ENCODE measurements at places on chromosomes 1 and 21. TPM values are rescaled to one million over a fixed set of nuclear protein-coding genes. Genes with fewer than 3 reads are reported as not detected.

OVAAL gene
- not detected for polyA plus RNA-seq

FCRL1 gene
- polyA plus RNA-seq = 0.14 TPM

TRIM17 gene
- 8.6 TPM for polyA plus RNA-seq

C1orf185 gene
- polyA plus RNA-seq = not detected

FAM151A gene
- 32.5 TPM for polyA plus RNA-seq

FCER1G gene
- 14.8 TPM for polyA plus RNA-seq

USP1 gene
- polyA plus RNA-seq = 85.5 TPM

ADGRL2 gene
- polyA plus RNA-seq = 162 TPM

WNT3A gene
- polyA plus RNA-seq = 0.32 TPM

PHGDH gene
- 284 TPM for polyA plus RNA-seq

Data from renal cortex interstitium (tissue), 15 donors.